Activated CD8-positive, alpha-beta T cell treated with anti-CD3 and anti-CD28 coated beads for 36 hours (primary cell): ENCODE measurements at places on chromosomes 4 and X. TPM values are rescaled to one million over a fixed set of nuclear protein-coding genes. Genes with fewer than 3 reads are reported as not detected.
A peak's percentile ranks its signal among the peaks of the same experiment; 100 is the strongest.

DNA sequence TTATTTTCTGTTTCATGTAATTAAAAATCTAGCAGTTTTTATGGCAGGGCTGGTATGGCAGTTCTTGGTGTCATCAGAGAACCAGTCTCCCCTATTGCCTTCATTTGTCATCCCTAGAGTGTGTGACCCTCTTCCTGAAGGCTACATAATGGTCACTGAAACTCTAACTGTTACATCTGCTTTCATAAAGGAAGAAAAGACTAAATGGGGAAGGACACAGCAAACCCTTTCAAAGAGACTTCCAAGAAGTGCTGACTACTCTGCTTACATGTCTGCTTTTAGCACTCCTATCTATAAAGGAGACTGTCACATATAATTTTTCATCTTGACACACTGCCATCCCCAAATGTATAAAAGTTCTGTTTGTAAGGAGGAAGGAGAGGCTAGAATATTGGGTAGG is 105.9 kb upstream of the DIAPH2 start:
- DNase-seq = no peak

DNA sequence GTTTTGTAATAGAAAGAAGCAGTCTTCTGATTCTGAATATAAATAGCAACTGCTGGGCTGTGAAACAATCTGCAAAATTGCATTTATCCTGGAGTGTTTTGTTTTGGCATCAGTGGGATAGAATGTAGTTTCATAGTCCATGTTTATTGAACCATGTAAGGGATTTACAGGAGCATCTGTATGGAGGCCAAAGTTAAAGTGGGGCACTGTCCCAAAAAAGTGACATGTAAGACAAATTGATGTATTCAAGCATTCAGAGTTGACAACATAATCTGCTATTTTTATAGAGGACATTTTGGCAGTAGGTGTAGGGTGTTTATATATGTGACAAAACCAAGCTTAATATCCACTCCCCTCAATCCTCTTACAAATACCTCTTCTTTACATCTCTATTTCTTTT is 200.5 kb upstream of the ANK2 start:
- no peak for DNase-seq

Gene MAB21L2
- not detected for total RNA-seq

Gene HSFX1
- total RNA-seq = 0.31 TPM

Gene ZNF827
- total RNA-seq = 28.4 TPM

DNA sequence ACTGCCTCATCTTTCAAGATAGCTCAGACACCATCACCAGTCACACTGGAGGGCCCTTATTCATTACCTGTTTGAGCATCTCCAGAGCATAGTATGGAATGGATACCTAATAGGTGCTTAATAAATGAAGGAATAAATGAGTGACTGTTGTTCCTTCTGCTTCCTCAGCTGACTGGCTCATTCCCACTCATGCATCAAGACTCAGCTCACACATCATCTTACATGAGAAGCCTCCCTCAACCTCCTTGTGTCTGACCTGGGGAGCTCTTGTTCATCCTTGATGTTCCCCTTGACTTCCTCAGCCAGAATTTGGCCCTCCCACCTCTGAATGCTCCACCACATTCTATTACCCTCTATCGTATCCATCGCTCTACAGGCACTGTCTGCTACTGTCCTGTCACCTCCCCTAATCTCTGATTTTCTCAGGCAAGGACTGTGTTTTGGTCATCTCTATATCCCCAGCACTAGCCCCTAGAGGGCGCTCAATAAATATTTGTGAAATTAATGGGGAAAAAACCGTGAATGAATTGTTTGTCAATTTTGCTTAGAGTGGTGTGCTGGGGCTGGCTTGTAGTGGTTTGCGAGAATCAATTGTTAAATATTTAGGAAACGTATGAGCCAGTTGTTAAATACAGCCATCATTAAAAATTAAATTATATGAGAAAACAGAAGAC is 88.3 kb downstream of the NHSL2 start:
- peak; percentile 51 for DNase-seq

DNA sequence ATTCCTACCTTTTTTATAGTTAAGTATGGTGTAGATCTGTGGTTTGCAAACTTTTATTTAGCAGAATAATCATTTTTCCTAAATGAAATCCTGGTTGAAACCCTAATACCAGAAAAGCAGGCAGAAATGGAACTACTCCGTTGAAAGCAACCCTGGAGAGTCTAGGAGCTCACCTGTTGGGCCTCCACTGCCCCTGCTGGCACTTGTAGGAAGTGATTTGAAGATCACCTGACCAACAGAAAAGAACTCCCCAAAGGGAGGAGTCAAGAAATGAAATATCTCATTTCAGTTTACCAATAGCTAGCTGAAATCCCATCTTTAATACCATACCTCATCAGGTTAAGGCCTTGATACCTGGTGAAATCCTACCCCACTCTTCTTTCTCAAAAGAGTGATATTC is 277.1 kb downstream of the KLHL13 start:
- DNase-seq = peak; percentile 4
